Small intestine (tissue), 16 donors: ENCODE measurements at places on chromosomes 3 and 15. TPM values are rescaled to one million over a fixed set of nuclear protein-coding genes. Genes with fewer than 3 reads are reported as not detected.

DNA sequence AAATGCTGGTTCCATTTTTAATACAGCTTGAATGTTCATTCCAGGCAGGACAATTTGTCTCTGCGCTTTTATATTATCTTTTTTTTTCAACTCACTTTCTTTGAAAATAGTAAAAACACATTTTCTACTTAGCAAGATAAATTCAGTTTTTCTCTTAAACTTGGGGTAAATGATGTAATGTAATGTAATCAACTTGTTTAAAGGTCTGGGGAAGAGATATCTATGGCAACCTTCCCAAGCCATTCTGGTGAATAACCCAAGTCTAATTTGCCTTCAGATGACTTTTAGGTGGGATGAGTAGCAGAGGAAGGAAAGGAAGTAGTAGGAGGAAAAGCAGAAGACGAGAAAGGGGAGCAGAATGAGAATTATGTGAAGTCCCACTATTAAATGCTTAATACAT lies 335.1 kb downstream of the SV2B start:
- DNase-seq, result no peak
- no peaks in the 10 kb centered on the region for H3K4me1 ChIP-seq
- no peak overlapping the region for H3K27ac ChIP-seq

DNA sequence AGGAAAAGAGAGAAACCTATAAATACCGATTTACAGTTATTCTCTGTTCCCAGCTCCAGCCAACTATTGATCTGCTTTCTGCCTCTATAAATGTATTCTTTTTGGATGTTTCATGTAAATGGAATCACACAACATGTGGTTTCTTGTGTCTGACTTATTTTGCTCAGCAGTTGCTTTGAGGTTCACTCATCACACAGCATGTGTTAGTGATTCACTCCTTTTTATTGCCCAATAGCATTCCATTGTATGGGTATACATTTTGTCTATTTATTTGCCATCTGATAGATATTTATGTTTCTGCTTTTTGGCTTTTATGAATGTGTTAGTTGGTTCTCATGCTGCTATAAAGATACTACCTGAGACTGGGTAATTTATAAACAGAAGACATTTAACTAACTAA lies 23.6 kb downstream of the CCR1 start:
- no peak for DNase-seq
- H3K27ac ChIP-seq, result no peak overlapping the region
- H3K4me1 ChIP-seq, result no peaks in the 10 kb centered on the region

DNA sequence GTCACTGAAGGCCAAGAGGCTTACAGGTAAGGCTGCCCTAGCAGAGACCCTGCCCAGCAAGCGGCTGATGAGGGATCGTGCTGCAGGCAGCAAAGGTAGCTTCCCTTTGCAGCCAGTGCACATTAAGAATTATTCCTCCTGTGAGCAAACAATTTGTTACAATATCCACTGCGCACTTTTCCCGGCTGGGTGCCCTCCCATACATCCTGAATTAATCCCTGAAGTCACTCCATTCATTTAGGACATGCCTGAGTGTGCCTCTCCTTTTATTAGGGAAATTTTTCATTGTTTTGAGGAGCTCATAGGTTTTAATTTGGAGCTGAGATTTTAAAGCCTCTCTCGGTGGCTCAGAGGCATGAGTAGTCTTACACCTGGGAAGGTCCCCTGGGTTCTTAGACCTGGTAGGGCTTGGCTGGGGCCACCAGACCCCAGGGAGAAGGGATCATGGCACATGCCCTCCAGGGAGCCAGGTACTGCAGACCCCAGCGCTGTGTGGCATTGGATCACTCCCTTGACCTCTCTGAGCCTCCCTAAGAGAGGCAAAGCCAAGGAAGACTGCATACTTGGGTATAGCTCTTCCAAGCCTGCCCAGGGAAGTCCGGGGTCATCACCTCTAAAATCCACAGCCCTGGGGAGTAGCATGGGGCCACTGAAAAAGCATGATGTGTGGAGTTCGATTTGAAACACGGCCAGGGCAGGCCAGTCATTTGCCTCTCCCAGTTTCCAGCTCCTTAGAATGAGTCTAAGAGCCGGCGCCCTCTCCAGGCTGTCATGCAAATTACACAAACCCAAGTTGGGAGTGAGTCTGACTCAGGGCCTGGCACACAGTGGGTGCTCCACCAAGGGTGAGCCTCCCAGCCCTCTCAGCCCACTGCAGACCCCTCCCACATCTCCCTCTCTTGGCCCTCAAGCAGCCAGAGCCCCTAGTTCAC lies 151.9 kb upstream of the LINGO1 start:
- H3K27ac ChIP-seq, result no peak overlapping the region
- no peak overlapping the region for H3K4me3 ChIP-seq
- peak; percentile 14 for DNase-seq
- H3K4me1 ChIP-seq, result no peaks in the 10 kb centered on the region
- H3K36me3 ChIP-seq, result no peaks in the 10 kb centered on the region

DNA sequence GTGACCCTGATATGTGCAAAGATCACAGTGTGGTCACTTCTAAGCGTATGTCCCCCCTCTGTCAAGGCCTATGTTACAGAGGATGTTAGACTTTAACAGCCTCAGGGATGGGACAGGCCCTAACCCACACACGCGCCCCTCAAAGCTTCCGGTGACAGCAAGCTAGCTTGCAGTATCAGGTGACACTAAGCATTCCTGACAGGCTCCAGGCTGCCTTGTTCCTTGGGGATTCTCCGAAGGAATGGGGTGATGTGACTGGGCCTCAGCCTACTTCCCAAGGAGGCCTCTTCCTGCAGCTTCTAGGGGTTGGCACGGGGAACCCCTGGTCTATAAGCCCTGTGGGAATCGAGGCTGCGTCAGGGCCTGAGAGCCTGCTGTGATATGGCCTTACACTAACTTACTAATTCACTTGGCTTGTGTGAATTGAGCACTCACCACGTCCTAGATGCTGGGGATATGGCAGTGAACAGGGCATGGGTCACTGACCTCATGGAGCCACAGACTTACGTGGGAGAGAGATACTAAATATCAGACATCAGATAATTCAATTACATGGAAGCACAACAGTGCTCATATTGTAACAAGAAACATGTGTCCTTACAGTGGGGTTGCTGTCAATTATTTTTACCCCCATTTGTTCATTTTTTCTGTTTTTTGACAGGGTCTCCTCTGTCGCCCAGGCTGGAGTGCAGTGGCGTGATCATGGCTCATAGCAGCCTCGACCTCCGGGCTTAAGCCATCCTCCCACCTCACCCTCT lies 11.4 kb upstream of the SPTBN5 start:
- H3K4me1 ChIP-seq, result no peaks in the 10 kb centered on the region
- no peak for DNase-seq
- H3K27ac ChIP-seq, result no peak overlapping the region
- no peaks in the 10 kb centered on the region for H3K27me3 ChIP-seq

- no peaks in the 10 kb centered on the region for H3K27me3 ChIP-seq
- H3K36me3 ChIP-seq, result no peaks in the 10 kb centered on the region
- H3K4me1 ChIP-seq, result no peaks in the 10 kb centered on the region
- no peak overlapping the region for H3K27ac ChIP-seq
- DNase-seq, result no peak
- H3K4me3 ChIP-seq, result no peak overlapping the region
These were observed 356.9 kb upstream of the RBMS3 start for GRCh38 chr3:28923994-28924393.

- DNase-seq, result no peak
- no peak overlapping the region for H3K4me3 ChIP-seq
- no peak overlapping the region for H3K27ac ChIP-seq
- H3K36me3 ChIP-seq, result no peaks in the 10 kb centered on the region
- no peaks in the 10 kb centered on the region for H3K27me3 ChIP-seq
These were observed 147.3 kb upstream of the ZNF385D start for GRCh38 chr3:21898316-21898715.

Gene KIF15
- polyA plus RNA-seq, result 1.6 TPM

Gene OXTR
- polyA plus RNA-seq, result not detected
